Stimulated activated CD8-positive, alpha-beta memory T cell treated with anti-CD3 and anti-CD28 coated beads, Interleukin-4, amount 100 ng/mL, for 1 hour (primary cell): ENCODE measurements at places on chromosomes 16 and 17.
A peak's percentile ranks its signal among the peaks of the same experiment; 100 is the strongest.

DNA sequence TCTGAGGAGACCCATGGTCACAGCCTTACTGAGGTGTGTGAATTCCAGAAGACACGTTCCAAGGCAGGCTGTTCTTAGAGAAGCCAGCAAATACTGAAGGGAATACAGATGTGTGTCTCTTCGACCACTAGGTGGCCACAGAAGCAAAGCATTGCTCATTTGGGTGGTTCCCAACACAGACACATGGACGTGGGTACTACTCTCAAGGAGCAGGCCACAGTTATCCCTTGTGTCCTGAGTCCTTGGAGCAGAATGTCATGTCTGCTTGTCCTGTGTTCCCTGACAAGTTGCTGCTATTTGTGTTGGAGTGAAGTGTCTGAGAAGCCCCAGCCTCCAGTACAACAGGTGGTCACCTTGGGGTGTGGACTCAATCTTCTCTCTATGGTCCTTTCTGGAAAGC, 30.3 kb downstream of the HMOX2 start:
- DNase-seq = peak; percentile 31

DNA sequence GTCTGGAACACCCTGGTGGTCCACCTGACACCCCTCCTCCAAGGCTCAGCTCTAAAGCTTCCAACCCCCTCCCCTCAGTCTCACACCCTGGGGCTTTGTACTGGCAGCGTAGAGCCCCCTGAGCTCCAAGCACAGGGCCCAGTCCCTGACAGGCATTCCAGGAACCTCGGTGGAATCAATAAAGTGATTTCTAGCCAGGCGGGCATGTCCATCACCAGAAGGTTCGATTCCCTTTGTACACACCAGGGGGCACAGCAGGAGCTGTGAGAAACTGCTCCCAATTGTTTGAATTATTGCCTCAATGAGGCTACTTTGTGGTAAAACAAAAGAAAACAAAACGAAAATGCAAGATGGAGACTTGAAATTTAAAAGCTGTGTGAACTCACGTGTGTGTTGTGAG, 51.8 kb downstream of the SMPD3 start:
- no peak for DNase-seq

DNA sequence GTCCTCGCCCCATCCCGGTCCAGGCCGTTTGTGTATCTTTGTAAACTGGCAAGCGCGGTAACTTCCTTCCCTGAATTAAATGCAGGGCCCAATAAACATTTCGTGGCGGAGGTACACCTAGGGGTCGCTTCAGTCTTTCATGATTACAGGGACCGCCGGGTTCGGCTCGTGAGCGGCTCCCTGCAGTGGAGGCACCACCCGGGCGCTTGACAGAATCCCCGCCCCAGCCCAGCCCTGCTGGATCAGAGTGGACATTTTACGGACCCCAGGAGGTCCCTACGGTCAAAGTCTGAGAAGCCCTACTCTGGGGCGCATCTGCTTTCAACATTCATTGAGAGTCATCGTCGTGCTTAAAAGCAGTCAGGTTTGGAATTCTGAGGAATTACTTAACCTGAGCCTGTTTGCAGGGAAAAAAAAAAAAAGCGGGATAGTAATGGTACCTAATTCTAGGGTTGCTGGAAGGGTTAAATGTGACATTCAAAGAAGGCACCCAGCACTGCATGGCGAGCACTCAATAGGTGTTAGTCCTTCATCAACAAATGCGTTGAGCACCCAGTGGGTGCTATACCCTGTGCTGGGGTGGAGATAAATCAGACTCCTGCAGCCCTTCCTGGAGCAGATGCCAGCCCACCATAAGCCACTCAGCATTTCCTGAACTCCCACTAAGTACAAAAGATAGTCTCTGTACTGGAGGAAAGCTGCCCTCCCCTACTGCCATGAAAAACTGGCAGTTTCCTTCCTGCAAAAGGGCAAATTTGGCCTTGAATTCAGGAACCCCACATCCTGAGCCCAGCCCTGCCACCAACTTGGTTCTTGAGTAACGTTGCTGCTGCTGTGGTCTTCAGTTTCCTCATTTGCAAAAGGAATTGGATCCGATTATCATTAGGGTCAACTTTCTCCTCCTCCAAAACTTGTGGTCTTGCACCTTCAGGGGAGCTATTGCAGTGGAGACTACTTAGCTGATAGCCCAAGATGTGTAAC, 658 bp upstream of the DUSP3 start:
- DNase-seq = no peak

GRCh38 chr16:55297062-55297909, 26.7 kb upstream of the IRX6 start:
- no peak for DNase-seq

DNA sequence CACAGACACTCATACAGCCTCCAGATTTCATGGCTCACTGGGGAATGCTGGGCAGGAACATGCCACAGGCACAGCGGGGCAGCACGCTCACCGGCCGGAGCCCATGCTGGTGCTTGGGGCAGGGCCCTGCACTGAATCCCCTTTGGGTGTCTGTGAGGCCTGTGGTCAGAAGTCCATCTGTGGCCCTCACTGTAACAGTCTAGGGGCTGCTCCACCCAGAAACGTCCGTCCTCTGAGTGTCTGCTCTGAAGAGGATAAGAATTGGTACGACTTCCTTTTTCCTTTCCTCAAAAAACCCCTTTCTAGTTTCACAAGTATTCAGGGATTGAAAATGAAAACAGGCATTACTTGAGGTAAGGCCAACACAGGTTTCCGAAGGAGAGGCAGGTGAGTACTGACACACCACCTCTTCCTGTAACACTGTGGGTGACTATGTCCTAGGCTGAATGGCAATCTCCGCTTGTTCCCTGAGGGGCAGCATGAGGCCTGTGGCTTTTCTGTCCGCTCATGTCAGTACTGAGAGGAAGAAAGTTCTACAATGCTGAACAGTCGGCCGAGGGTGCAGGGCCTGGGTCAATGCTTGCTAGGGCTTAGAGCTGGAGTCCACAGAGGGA, 42.5 kb downstream of the TMEM11 start:
- no peak for DNase-seq

GRCh38 chr16:4696172-4696904, 3.0 kb downstream of the NUDT16L1 start:
- no peak for DNase-seq

GRCh38 chr16:71848622-71849021, 2.8 kb downstream of the ATXN1L start:
- no peak for DNase-seq

DNA sequence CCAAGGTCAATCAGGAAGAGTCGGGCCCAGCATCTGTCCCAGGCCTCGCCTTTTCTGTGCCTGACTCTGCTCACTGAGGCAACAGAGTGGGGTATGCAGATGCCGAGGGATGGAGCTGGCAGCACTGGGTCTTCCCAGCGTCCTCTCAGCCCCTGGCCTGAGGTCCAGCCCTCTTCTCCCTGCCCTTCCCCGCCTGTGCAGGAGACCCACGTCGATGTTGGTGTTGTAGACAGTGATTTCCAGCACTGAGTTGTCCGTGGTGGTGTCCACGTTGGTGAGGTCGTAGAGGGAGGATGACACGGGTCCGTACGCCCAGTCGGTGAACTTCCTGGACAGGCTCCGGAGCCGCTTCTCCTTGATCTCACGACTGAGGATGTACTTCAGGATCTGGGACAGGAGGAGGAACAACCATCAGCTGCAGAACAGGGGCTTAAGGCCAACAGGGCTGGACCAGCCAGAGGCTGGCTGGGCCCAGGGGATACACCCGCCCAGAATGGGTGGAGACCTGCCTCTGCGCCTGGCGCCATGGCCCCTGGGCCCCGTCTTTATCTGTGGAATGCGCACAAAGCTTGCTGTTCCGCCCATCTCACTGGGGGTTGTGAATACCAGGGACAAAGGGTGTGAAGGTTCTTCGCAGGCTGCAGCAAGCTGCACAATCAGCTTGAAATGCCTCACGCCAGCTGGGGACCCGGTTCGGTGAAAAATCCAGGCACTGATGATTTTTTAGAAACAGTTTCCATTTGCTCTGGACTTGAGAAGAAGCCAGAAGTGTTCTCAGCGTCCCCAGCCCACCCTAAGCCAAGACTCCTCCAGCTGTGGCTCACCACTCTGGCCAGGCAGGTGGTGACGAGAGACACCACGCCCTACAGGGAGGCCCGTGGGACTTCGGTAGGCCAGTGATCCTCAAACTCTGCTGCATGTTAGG, 27.5 kb downstream of the TRPV3 start:
- DNase-seq = no peak

DNA sequence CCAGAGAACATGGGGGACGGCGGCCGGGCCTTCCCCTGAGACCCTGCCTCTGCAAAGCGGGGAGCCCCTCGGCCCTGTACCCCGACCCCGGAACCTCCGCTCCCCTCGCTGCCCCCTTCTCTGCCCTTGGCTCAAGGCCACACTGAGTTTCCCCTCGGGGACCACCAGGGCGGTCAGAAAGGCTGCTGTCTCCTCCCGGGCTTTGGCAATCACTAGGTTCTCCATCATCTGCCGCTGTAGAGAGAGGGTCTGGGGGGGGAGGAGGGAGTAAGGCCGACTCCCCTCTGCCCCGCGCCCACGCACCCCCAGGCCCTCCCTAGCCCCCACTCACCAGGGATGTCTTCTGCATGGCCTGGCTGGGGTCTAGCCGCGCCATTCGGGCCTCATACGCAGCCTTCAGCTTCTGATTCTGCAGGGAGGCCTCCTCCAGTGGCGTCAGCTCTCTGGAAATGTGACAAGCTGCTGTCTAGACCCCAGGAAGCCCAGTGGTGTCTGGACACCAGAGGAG, 8.4 kb downstream of the VPS9D1 start:
- DNase-seq = no peak

DNA sequence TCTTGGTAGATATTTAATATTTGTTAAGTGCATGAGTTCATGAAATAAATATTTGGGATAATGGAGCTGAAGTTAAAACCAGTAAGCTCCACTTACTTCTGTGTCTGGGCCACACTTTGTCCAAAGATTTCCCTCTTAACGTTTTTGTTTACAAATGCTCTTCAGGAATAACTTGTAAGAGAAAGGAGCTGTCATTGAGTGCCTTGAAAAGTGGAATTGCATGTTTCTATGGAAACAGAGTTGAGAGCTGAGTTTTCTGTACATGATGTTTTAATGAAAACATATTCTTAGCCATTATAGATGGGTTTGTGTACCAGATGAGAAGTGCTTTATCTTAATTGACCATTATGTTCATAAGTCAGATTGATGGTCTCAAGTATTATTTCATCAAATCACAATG, 1045.4 kb upstream of the EEF2KMT start:
- DNase-seq = no peak

DNA sequence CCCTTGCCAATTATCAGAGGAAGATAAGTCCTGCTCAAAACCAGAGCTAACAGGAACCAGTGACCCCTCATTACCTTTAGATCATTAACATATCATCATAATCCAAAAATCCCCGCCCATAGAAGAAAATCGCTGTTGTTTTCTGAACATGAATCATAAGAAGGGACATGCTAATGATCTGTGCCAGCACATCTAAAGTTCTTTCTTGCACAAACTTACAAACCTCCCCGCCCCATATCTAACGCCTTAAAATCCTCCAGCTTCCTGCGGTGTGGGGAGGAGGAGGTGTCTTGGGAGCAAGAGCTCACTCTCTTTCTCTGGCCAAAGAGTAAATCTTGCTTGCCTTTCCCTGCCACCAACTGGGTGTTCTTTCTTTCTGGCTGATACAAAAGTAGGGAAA, 78.3 kb downstream of the IRX3 start:
- no peak for DNase-seq

DNA sequence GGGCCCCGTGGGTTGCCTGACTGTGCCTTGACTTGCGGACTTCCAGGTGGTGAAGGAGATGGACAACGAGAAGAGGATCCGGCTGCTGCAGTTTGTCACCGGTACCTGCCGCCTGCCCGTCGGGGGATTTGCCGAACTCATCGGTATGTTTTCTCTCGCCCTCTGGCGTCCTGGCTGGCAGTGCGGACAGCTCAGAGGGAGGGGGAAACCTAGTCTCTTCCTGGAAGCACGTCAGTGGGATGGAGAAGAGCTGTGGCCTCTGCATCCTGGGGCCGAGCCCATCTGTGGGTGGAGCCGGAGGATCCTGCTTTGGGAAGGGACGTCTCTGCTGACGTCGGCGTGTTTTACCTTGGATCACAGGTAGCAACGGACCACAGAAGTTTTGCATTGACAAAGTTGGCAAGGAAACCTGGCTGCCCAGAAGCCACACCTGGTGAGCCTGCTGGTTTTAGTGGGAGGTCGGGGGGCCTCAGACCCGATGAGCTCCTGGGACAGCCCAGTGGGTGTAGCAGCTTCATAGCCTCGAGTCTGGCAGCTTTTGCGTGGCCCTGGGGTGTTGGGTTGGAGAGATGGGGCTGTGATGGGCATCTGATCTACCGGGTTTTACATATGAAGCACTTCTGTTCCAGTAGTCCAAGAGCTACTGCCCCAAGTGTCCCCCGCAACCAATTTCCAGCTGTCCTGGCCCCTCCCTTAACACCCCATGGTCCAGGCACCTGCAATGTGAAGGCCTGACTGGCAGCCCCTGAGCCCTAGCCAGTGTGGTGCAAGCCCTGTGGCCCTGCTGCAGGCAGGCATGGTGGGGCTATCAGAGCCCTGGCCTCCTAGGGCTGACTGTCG, 11.9 kb upstream of the CLEC18A start:
- no peak for DNase-seq

DNA sequence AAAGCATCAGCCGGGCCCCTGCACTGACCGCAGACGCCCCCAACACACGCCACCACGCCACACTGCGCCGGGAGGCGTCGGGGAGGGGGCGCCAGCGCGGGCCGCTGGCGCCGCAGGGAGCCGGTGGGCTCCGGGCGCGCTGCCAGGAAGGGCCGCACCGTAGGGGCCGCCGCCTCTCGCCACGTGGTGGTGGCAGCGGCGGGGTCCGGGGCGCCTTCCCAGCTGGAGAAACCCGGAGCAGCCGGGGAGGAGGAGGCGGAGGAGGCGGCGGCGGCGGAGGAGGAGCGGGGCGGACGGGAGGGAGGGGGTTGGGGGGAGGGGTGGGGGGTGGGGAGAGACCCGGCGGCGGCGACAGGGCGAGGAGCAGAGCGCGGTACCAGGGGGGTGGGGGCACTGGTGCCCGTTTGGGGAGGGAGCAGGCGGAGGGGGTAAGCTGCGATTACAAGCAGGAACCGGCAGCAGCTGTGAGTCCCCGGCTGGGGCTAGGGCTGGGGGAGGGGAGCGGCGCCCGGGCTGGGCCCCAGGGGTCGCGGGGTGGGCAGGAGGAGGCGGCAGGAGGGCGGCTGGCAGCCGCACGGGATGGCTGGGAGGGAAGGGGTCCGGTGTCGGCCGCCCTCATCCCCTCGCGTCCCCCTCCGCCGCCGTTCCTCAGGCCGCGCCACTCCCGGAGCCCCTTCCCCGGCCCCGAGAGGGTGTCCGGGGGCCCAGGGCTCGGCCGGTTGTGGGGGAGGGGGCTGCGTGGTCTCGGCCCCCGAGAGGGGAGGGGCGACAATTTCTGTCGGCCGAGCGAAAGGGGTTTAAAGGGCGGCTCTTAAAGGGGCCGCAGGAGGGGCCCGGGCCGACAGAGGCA, at the start of gene TBKBP1:
TBKBP1 (plus strand) TSS at position 431 of the 850 bp plus-strand sequence. CDS start 1,952 bp downstream, outside the sequence.
- no peak for DNase-seq

DNA sequence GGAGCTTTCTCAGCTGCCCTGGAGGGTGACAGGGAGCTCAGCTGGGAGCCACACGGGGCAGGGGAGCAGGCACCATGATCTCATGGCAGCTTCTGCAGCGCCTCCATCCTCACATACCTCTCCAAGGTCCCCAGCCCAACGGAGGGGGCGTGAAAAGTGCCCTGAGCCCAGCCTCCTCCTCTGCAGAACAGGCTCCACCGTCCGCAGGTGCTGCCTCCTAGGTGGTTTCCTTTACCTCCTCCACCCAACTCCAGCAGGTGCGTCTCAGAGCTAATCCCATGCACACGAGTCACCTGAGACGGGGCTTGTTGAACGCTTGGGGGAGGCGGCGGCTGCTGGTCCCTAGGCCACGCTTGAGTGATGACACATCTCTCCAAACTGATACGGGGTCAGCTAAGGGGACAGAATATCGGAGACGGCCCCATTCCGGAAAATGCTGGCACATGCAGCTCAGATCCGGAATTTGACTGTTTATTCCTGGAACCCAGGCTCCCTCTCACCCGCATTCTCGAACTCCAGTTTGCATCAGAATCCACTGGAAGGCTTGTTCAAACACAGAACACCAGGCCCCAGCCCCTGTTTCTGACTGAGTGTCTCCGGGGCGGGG, 387 bp upstream of the SLC38A8 start:
- no peak for DNase-seq
